ENCODE measurements at places on chromosomes 1 and 21.

DNA sequence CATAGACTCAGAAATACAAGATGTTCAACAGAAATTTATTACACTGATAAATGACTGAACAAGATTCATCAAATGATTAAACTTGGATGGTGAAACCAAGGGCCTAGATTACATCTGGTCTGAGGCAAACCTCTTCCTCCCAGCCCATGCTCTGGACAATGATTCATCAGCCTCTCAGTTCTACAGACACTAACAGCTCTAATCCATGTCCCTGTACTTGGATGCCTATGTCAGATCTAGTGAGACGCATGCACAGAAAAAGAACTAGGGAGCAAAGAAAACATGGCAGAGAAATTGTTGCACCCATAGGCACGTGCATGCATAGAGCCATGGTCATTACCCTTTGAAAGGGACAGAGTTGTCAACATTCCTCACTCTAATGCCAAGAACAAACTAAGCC, 250.1 kb downstream of the KCNH1 start:
- no peak for DNase-seq

DNA sequence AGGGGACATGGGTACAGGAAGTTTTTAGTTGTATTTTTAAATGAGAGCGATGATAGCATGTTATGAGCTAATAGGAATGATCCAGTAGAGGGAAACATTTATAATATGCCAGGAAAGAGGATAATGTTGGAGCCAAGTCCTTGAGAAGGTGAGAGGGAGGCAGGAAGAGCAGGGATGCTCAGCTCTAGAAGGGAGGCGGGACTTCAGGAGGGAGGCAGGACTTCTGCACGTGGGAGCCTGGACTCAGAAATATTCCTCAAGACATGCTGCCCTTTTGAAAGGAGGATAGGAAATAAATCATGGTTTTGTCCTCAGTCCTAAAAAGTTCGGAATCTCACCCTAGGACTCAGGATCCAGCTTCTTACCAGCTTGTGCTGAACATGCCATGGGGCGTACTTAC, 5.9 kb downstream of the ADARB1 start:
- DNase-seq, result no peak

- peak; percentile 96 for DNase-seq
Measured at GRCh38 chr1:245370905-245371581, 216.3 kb downstream of the KIF26B start.

GRCh38 chr1:112312879-112313278, 83.1 kb upstream of the CTTNBP2NL start:
- DNase-seq, result no peak

DNA sequence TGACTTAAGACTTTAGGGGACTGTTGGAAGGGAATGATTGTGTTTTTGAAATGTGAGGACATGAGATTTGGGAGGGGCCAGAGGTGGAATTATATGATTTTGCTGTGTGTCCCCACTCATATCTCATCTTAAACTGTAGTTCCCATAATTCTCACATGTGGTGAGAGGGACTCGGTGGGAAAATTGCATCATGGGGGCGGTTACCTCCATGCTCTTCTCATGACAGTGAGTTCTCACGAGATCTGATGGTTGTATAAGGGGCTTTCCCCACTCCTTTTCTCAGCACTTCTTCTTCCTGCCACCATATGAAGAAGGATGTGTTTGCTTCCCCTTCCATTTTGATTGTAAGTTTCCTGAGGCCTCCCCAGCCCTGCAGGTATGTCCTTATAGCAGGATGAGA, 35.0 kb upstream of the SCAF4 start:
- no peak for DNase-seq

- peak; percentile 19 for DNase-seq
Measured at GRCh38 chr1:178534137-178534868, 21.4 kb downstream of the TEX35 start.

DNA sequence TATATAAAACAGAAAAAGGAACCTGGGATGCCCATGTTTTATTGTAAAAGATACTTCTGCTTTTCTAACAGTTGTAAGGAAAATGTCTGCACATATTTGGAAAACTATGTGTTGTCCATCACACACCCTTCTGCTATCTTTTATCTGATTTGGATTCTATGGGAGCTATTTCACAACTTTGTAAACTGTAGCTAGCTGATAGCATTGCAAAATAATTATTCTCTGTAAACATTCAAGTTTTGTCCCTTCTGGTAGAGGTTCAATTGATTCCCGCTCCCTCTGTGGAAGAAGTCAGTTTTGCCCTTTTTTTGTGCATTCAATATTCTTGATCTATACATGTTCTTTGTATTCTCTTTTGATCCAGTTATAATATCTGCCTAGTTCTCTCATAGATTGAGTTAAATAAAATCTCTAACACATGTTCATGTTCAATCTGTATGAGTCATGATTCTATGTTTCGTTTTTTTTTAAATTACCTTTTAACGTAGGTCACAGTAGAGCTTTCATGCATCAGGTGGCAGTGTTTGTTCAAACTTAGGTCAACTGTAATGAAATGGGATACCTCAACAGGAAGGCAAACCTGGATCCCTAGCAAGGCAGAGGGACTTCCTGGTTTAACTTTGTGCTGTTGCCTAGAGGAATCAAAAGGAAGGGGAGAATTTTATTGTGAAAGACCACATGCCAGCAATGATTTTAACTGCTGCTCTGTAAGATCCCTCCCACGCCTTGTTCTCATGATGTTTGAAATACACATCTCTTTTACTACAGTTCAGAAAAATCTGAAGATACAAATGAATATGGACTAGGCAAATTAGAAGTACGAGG, 26.0 kb upstream of the BCL9 start:
- DNase-seq, result peak; percentile 45

DNA sequence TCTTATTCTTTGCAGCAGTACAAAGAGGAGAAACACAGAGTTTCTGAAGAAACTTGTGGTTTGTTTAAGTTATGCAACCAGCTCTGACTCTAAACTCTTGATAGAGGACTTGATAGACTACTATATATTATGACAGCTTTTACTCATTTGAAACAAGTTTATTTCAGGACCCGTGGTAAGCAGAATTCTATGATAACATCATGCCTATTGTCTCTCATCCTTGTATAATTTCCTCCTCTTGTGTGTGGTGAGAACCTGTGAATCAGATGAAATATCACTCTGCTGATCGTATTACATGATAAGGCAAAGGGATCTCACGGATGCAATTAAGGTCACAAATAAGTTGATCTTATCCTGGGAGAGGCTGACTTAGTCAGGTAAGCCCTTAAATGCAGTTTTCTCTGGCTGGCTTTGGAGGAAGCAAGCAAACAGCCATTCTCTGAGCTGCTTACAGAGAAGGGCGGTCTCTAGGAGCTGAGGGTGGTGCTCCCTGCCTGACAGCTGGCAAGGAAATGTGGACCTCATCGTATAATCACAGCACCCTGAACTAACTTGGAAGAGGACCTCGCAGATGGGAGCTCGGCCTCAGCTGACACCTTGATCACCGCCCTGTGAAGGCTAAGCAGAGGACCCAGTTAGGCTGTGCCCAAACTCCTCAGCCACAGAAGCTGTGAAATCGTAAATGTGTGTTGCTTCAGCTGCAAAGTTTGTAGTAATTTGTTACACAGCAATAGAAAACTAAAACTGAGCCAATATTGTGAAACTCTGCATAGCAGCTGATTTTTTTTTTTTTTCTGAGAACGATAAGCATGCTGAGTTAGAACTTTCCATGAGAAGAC, 151.1 kb upstream of the DPT start:
- DNase-seq, result no peak
